Activated CD4-positive, alpha-beta memory T cell treated with anti-CD3 and anti-CD28 coated beads, Interleukin-2, amount 10 ng/mL, durations not matched to agents 7 days and 5 days (primary cell): ENCODE measurements at places on chromosomes 2 and 18. TPM values are rescaled to one million over a fixed set of nuclear protein-coding genes. Genes with fewer than 3 reads are reported as not detected.

Gene HOXD10
- not detected for total RNA-seq

Gene RAD51AP2
- not detected for total RNA-seq

- DNase-seq: no peak
- peaks cover 9% of the 10 kb centered on the region for H3K4me1 ChIP-seq
- H3K27me3 ChIP-seq: peaks cover 24% of the 10 kb centered on the region
Observed at GRCh38 chr2:111671426-111672150, 212.4 kb downstream of the ANAPC1 start.

DNA sequence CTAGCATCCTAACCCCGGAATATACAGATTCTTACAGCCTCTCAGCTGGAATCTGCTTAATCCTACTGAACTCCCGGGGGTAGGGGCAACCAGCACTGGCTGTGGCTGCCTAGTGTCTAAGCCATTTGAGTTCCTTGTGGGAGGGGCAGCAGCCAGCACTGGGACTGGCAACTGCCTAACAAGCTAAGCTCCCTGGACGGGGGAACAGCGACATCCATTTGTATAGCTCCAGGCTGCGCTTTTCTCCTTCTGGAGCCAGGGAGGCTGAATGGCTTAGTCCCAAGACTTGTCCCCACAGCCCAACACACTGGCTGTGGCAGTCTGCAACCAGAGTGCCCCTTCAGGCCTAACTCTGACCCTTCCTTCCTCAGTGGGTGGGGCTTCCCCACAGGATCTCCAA lies 787.2 kb downstream of the METTL4 start:
- no peaks in the 10 kb centered on the region for H3K27me3 ChIP-seq
- H3K27ac ChIP-seq: no peak overlapping the region
- H3K4me3 ChIP-seq: no peak overlapping the region
- no peaks in the 10 kb centered on the region for H3K36me3 ChIP-seq

DNA sequence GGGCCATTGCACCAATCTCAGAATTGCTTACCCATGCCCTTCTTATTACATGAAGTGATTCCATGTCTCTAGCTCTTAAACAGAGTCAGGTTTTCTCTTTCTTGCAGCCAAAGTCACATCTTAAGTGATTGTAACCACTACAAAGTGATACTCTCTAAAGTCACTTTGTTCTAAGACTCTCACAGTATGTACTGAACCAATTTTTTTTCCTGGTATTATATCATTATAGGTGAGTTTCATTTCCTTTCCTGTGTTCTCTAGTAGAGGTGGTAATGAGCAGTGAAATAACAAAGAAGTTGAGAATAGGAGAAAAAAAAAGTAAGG lies 66.3 kb upstream of the DARS1 start:
- no peaks in the 10 kb centered on the region for H3K27me3 ChIP-seq
- H3K4me1 ChIP-seq: peaks cover 92% of the 10 kb centered on the region
- H3K36me3 ChIP-seq: peaks cover 15% of the 10 kb centered on the region
- peak overlapping the region; percentile 53 for H3K4me3 ChIP-seq
- DNase-seq: no peak

GRCh38 chr2:195612611-195613495 lies 44.2 kb upstream of the SLC39A10 start:
- peaks cover 11% of the 10 kb centered on the region for H3K4me1 ChIP-seq
- no peaks in the 10 kb centered on the region for H3K36me3 ChIP-seq
- H3K4me3 ChIP-seq: no peak overlapping the region
- H3K27ac ChIP-seq: no peak overlapping the region
- H3K27me3 ChIP-seq: no peaks in the 10 kb centered on the region

Gene FOXD4L1
- 0.18 TPM for total RNA-seq

DNA sequence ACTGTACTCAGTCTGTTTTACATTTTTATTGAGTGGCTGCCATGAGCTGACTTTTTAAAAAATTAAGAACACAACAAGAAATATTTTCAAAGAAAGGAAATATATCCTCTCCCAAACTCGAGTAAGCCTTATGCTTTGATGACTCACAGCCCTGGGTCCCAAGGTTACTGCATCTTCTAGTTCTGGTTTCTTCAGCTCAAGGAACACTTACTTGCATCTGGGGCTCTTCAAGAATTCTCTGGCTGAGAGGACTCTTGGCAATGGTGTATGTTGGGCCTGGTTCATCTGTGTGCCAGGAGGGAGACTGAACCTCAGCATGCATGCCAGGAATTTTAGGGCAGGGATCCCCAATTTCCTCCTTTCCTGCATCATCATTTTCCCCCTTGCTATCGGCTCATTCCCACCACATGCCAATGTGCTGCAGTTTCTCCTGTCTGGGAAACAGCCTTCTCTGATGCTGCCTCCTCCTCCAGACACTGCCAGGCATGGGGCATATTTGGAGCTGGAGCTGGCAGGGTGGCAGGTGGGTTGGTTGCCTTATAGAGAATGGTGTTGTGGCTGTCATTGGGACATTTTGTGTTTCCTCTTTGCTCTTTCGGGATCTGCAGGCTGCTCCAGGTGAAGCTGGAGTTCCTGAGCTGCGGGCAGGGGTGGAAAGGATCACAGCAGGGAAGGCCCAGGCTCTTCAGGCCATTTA lies 192.2 kb upstream of the HS6ST1 start:
- DNase-seq: no peak
- H3K36me3 ChIP-seq: no peaks in the 10 kb centered on the region
- no peaks in the 10 kb centered on the region for H3K27me3 ChIP-seq
- peaks cover 3% of the 10 kb centered on the region for H3K4me1 ChIP-seq
- H3K4me3 ChIP-seq: no peak overlapping the region

Gene NYAP2
- total RNA-seq: not detected

Gene SEMA4C
- 22.2 TPM for total RNA-seq

DNA sequence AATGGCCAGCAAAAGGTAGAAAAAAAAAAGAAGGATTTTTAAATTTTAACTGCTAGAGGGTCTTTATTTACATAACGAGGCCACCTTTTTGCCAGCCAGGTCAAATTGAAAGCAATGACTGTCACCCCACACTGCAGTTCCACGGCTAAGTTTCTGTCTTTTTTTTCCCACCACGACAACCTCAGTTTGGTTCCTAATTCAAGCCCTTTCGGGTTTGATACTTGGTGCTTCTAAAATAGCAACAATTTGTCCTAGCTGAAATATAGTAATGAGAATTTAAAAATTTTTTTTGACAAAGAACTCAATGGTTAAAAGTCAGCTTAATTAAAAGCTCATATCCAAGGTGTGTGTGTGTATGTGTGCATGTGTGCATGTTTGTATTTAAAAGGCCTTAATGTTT lies 16.4 kb upstream of the NMS start:
- no peaks in the 10 kb centered on the region for H3K27me3 ChIP-seq
- H3K4me3 ChIP-seq: no peak overlapping the region
- no peak overlapping the region for H3K27ac ChIP-seq
- DNase-seq: no peak

DNA sequence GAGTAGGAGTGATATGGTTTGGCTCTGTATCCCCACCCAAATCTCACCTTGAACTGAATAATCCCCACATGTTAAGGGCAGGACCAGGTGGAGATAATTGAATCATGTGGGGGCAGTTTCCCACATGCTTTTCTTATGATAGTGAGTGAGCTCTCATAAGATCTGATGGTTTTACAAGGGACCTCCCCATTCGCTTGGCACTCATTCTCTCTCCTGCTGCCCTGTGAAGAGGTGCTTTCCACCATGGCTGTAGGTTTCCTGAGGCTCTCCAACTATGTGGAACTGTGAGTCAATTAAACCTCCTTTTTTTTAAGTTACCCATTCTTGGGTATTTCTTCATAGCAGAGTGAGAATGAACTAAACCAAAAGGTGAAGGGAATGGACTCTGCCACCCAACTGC lies 207.5 kb downstream of the LOXHD1 start:
- peaks cover 2% of the 10 kb centered on the region for H3K36me3 ChIP-seq
- H3K4me1 ChIP-seq: no peaks in the 10 kb centered on the region
- H3K27ac ChIP-seq: no peak overlapping the region
- no peak for DNase-seq

DNA sequence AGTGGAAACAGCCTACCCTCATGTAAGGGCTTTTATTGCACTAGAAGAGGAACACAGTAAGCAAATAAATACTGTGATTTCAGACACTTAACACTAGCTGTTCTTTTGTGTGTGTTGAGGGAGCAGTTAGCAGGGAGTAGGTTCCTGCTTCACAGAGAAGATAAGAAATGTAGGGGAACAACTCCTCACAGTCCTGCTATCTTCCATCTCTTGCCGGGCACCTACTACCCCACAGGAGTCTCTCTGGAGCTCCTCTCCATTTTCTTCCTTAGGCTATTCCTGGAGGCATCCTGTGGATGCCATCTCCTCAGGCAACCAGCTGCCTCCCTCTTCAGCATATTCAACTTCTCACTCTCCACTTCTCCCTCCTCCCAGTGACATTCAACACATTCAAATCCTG lies 145.0 kb downstream of the SRBD1 start:
- DNase-seq: no peak
- H3K4me1 ChIP-seq: no peaks in the 10 kb centered on the region
- no peaks in the 10 kb centered on the region for H3K27me3 ChIP-seq

Gene STK36
- 17.6 TPM for total RNA-seq

Gene SCG2
- not detected for total RNA-seq

- H3K27me3 ChIP-seq: peaks cover 2% of the 10 kb centered on the region
- H3K4me1 ChIP-seq: peaks cover 33% of the 10 kb centered on the region
Observed at GRCh38 chr2:68469935-68470334, 2.5 kb downstream of the APLF start.

GRCh38 chr2:12032398-12032797 lies 286.0 kb downstream of the LPIN1 start:
- H3K4me3 ChIP-seq: no peak overlapping the region
- H3K27ac ChIP-seq: no peak overlapping the region
- H3K27me3 ChIP-seq: peaks cover 3% of the 10 kb centered on the region

Gene C2orf92
- total RNA-seq: 9.8 TPM

DNA sequence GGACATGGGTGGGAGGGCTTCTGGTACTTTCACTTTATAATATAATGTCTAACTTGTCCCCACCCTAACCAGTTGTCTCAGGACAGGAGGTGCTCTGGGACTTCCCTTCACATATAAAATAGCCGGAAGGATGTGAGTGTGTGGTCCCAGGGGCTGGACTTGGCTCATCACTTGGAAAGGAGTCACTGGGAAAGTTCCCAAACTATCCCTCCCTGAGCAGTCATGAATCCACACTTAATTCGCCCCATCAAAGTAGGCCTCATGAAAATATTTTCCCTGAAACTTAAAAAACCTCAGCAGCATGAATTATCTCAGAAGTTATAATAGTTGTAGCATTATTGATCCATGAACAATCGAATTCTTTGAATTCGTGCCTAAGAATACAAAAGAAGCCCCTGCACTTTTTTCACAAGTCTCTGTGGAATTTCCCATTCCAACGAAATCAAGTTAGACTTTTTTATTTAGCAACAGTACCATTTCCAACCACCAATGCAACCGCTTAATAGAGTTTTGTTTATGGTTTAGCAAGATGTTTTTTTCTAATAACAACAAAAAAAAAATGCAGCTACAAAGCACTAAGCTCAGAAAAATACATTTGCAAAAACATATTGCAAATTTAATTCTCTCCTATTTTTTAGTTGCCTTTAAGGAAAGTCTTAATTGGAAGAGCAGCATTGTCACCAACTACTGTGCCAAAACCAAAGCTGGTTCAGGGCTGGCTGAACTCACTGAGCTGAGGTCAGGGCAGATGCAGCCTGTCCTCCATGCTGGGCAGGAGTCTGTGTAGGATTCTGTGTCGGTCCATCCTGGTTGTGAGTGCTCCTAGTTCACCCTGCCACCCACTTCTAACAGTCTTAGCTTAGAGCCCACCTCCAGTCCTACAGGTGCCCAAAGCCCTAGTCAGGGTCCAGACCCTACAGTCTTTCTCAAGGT lies 68.8 kb upstream of the SPTBN1 start:
- no peaks in the 10 kb centered on the region for H3K36me3 ChIP-seq
- H3K4me3 ChIP-seq: no peak overlapping the region
- no peak overlapping the region for H3K27ac ChIP-seq
- no peak for DNase-seq
- peaks cover 3% of the 10 kb centered on the region for H3K27me3 ChIP-seq

Gene RBM44
- 0.93 TPM for total RNA-seq

GRCh38 chr2:15797231-15797938 lies 143.0 kb upstream of the MYCN start:
- H3K4me3 ChIP-seq: no peak overlapping the region
- DNase-seq: no peak
- H3K4me1 ChIP-seq: no peaks in the 10 kb centered on the region
- H3K27ac ChIP-seq: no peak overlapping the region

Gene CCDC74A
- total RNA-seq: 5.2 TPM

- no peaks in the 10 kb centered on the region for H3K4me1 ChIP-seq
- no peaks in the 10 kb centered on the region for H3K27me3 ChIP-seq
- no peaks in the 10 kb centered on the region for H3K36me3 ChIP-seq
- H3K4me3 ChIP-seq: no peak overlapping the region
Observed at GRCh38 chr2:187942876-187943275, 348.8 kb upstream of the GULP1 start.

GRCh38 chr2:227493524-227493923 lies 21.6 kb downstream of the AGFG1 start:
- H3K36me3 ChIP-seq: peaks cover 18% of the 10 kb centered on the region
- no peak overlapping the region for H3K4me3 ChIP-seq
- H3K27me3 ChIP-seq: no peaks in the 10 kb centered on the region
- peaks cover 4% of the 10 kb centered on the region for H3K4me1 ChIP-seq
- DNase-seq: no peak

GRCh38 chr2:98478088-98478551 lies 33.5 kb downstream of the INPP4A start:
- no peaks in the 10 kb centered on the region for H3K27me3 ChIP-seq
- no peak overlapping the region for H3K4me3 ChIP-seq
- H3K4me1 ChIP-seq: peaks cover 100% of the 10 kb centered on the region
- no peak for DNase-seq

Gene CENPA
- 43.1 TPM for total RNA-seq

GRCh38 chr18:68147728-68148127 lies 567.2 kb downstream of the TMX3 start:
- H3K4me3 ChIP-seq: no peak overlapping the region
- DNase-seq: no peak
- H3K27me3 ChIP-seq: no peaks in the 10 kb centered on the region
- no peak overlapping the region for H3K27ac ChIP-seq
- H3K36me3 ChIP-seq: no peaks in the 10 kb centered on the region

Gene ARPC2
- total RNA-seq: 778 TPM

GRCh38 chr2:118130385-118130784 lies 42.1 kb downstream of the INSIG2 start:
- no peak for DNase-seq
- H3K27ac ChIP-seq: no peak overlapping the region
- no peaks in the 10 kb centered on the region for H3K36me3 ChIP-seq
- H3K4me1 ChIP-seq: peaks cover 11% of the 10 kb centered on the region
- H3K27me3 ChIP-seq: peaks cover 26% of the 10 kb centered on the region

Gene GPD2
- total RNA-seq: 20.5 TPM

GRCh38 chr2:231715988-231716616 lies 7.8 kb downstream of the PTMA start:
- peaks cover 28% of the 10 kb centered on the region for H3K36me3 ChIP-seq
- no peak overlapping the region for H3K4me3 ChIP-seq
- no peak for DNase-seq
- no peak overlapping the region for H3K27ac ChIP-seq
- H3K27me3 ChIP-seq: no peaks in the 10 kb centered on the region

GRCh38 chr2:38539086-38539485 lies 63.6 kb downstream of the HNRNPLL start:
- no peak for DNase-seq
- H3K27ac ChIP-seq: no peak overlapping the region
- peaks cover 26% of the 10 kb centered on the region for H3K4me1 ChIP-seq
- H3K4me3 ChIP-seq: no peak overlapping the region
- no peaks in the 10 kb centered on the region for H3K36me3 ChIP-seq
